ENCODE measurements at places on chromosomes 6 and 20. TPM values are rescaled to one million over a fixed set of nuclear protein-coding genes. Genes with fewer than 3 reads are reported as not detected.

- peaks cover 4% of the 10 kb centered on the region for H3K36me3 ChIP-seq
- H3K27ac ChIP-seq: no peak overlapping the region
- no peak for DNase-seq
These were observed 29.5 kb downstream of the CDYL start for GRCh38 chr6:4805553-4806336.

- no peak overlapping the region for H3K27ac ChIP-seq
- H3K4me3 ChIP-seq: no peak overlapping the region
- peaks cover 2% of the 10 kb centered on the region for H3K27me3 ChIP-seq
- no peaks in the 10 kb centered on the region for H3K4me1 ChIP-seq
These were observed 312.7 kb downstream of the LAMA2 start for GRCh38 chr6:129195643-129196042.

The COL20A1 gene
- total RNA-seq: not detected

The TAF11 gene
- total RNA-seq: 33.8 TPM

Data from osteocyte (in vitro differentiated cells).